K562 (cell line): ENCODE measurements at places on chromosomes 12 and 14. TPM values are rescaled to one million over a fixed set of nuclear protein-coding genes. Genes with fewer than 3 reads are reported as not detected.

- DNase-seq, result no peak
Observed at GRCh38 chr14:100711493-100711892, 15.2 kb upstream of the DLK1 start.

- no peak for DNase-seq
Observed at GRCh38 chr12:57133916-57134315, 5.6 kb downstream of the LRP1 start.

- no peak for DNase-seq
Observed at GRCh38 chr14:64684091-64684490, 20.1 kb upstream of the PLEKHG3 start.

DNA sequence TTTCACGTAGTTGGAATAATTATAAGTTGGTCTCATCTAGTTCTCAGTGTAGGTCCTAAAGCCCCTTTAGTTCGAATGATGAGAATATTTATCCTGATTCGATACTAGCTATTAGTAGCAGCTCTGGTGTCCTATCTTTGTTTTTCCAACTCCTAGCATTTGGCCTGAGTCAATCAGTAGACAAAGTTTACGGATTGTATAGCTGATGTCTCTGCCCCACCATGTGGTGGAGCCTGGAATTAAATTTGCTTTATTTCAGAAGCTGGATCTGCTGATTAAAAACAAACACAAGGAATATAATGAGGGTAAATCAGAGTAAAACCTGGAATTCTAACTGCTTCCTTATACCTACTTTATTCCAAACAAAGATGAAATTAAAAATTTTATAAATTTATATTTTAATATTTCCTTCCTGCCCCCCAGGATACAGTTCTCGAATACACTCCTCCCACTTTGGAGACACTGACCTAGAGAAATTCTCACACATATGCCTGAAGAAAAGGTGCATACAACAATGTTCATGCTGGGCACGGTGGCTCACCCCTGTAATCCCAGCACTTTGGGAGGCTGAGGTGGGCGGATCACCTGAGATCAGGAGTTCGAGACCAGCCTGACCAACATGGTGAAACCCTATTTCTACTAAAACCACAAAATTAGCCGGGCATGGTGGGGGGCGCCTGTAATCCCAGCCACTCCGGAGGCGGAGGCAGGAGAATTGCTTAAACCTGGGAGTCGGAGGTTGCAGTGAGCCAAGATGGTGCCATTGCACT is 7.6 kb upstream of the BRMS1L start:
- DNase-seq, result peak; percentile 9

DNA sequence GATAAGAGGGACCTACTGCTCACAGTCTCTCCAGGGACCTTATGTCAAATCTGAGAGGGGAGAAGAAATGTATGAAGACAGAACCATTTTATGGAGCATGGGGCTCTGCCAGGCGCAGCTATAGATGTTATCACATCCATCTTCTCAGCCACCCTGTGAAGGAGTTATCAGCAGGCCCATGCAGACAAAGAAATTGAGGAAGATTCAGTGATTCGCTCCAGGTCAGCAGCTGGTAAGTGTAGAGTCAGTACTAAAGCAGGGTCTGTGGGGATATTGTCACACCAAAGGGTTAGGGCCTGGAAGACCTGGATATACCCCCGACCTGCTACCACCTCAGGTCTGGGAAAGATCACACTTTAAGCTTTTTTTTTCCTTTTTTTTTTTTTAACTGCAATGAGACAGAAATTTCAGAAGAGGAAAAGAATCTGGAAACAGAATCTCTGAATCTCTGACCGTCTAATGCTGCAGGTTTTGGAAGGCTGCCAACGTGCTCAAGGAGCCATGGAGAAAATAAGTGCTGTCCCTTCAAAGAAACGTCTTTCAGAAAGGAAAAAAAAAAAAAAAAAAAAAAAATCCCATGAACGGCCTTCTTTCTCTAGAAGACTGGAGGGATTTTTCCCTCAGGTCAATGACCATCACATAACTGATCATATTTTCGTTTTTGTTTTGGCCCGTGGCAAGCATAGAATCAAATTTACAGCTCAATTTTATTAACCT is 73.3 kb upstream of the PLEKHG7 start:
- DNase-seq, result no peak

DNA sequence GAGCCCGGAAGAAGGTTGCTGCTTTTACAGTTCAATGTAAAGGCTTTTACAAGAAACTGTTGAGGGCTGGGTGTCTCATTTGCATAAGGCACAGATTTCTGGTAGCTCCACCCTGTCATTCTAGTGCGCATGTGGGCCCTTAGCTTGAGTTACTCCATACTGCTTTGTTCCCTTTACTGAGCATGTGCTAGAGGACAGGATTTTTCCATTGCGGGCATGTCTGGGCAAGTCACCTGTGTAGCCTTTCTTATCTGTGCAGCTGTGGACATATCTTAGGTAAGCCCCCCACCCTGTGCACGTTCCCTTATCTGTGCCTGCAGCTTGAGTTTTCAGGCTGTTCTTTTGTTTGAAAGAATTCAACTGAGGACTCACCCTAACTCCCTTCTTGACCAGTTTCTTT is 56.2 kb upstream of the ARHGAP5 start:
- peak; percentile 28 for DNase-seq

DNA sequence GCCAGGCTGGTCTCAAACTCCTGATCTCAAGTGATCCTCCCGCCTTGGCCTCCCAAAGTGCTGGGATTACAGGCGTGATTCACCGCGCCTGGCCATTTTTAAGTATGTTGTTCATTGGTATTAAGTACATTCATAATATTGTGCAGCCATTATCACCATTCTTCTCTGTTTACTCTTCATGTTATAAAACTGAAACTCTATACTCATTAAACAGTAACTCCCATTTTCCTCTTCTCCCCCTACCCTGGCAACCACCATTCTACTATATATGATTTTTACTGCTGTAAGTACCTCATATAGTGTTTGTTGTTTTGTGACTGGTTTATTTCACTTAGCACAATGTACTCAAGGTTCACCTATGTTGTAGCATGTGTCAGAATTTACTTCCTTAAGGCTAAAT is 23.1 kb downstream of the METAP2 start:
- no peak for DNase-seq

GRCh38 chr12:39993268-39993667 is 112.6 kb downstream of the SLC2A13 start:
- no peak for DNase-seq

GRCh38 chr14:67319142-67319541 is 40.5 kb downstream of the ATP6V1D start:
- DNase-seq, result no peak

- DNase-seq, result no peak
Observed at GRCh38 chr12:97645726-97646125, 183.1 kb downstream of the RMST start.

DNA sequence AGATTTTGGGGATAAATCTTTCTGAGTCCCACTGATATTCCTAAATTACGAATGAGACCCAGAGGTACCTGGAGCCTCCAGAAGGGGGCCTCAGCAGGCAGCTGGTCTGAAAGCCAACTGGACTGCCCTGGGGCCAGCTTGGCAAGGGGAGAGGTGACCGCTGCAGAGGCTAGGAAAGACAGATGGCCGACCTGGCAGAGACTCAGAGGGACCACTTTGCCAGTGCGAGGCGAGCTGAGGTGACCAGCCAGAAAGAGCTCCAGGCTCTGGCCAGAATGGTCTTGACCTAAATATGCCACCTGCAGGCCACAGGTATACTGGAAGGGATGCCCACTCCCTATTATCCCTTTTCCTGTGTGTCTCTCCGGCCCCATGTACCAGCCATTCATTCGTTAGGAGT is 256.8 kb upstream of the GARIN6 start:
- no peak for DNase-seq

- no peak for DNase-seq
Observed at GRCh38 chr12:25308756-25309155, 58.0 kb upstream of the KRAS start.

DNA sequence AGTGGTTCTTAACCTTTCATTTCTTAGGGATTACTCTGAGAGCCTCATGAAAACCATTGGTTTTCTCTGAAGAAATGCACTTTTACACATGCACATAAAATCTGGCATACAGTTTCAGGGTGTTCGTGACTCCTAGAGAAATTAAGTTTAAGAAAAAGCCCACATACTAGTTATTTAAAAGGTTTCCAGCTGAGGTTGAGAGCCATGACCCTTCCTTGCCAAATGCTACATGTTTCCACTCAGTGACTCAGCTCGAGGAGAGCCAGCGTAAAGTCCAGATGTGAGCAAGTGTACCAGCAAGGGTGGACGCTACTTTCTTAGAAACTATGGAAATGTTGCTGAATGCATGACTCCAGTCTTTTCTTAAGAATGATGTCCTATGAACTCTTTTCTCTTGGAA is 42.7 kb upstream of the FLRT2 start:
- no peak for DNase-seq

DNA sequence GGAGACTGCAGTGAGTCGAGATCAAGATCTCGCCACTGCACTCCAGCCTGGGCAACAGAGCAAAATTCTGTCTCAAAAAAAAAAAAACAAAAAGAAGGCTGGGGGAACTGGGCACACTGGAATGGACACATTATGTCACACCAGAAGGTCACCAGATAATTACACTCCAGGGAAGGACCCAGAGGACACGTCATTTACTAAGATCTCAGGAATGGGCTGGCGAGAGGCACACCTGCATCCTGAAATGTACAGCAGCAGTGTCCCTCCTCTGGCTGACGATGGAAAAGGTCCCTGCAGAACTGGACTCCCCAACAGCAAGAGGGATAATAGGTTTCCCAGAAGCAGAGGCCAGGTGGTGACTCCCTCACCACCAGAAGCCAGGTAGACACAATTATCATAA is 243.5 kb downstream of the BCL11B start:
- DNase-seq, result no peak

DNA sequence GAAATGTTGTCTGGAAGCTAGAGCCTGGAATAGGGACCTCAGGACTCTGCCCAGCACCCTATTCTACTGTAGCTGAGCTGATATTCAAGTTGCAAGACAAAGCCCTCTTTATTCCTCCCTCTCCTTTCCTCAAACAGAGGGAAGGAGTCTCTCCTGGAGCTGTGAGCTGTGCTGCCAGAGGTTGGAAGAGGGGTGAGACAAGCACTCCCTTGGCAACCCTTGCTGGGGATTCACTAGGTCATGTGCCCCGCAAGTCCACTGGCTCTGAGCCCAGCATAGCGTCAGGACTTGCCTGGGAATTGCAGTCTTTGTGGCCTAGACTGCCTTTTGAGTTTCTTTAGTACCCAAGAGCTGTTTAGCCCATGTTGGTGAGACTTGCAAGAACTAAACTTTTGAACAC is 11.4 kb upstream of the ASCL1 start:
- no peak for DNase-seq

DNA sequence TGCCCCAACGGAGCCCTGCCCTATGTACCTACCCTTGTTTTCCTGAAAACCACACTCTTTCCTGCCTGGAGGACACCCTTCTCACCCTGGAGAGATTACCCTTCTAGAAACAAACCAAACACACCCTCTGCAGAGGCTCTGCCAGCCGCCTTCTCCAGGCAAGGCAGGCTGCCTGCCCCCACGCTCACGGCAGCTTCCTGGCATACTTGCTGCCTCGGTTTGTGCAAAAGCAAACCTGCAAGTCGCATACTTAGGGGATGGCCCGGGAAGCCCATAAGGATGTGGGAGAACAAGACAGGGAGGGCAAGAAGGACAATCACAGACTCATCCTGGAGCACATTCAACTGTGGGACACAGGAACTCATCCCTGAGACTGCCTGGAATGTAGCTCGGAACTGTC is 154.0 kb upstream of the DIO3 start:
- DNase-seq, result no peak

DNA sequence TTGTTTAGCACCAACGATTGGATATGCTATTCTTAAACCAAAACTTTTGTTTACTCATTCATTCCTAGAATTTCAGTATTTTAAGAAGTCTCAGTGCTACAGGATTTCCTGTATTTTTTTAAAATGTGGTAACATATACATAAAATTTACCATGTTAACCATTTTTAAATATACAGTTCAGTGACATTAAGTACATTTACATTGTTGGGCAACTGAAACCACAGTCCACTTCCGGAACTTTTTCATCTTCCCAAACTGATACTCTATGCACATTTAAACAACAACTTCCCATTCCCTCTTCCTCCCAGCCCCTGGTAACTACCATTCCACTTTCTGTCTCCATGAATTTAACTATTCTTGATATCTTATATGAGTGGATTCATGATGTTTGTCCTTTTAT is 30.3 kb downstream of the PDE3A start:
- no peak for DNase-seq

DNA sequence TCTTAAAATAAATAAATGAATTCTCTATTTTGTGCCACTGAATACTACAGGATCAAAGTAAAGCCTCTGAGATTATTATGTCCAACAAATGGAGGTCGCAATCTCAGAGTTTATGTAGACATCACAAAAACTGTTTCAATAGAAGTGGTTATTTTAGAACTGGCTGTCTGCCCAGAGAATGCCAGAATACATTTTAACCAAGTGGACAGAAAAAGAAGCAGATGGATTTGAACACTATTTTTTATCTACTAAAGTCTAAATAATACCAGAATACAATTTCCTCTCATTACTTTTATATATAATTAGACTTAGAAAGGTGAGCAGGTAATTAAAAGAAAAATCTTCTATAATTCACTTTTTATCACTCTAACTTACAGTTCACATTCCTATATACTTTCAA is 118.3 kb downstream of the MED13L start:
- no peak for DNase-seq

DNA sequence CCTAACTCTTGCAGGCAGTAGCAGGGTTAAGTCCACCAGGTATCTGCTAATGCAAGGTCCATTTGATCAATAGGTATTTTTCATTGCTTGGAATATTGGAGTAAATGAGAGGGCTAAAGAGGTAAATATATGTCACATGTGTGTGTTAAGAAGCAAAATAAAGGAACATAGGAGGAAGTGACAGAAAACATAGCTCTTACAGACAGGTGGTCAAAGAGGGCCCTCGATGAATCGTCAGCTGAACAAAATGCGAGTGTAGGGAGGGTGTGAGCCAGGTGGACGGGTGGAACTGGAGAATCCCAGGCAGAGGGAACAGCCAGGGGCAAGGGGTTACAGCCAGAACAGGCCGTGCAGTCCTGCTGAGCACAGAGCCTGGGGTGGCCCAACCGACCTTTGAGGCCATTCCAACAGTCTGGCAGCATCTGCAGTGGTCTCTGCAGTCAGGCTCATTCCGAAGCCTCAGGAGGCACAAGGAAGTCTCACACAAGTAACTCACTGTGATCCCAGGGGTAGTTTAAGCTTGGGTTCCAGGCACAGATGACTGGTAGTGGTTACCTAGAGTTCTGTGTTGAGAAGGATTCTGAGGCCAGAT is 43.2 kb downstream of the CCDC88C start:
- no peak for DNase-seq

GRCh38 chr12:105930557-105931503 is 207.9 kb downstream of the NUAK1 start:
- no peak for DNase-seq

OR4K1 gene
- total RNA-seq, result not detected in 2 replicates

NOVA1 gene
- not detected in 2 replicates for total RNA-seq

ACRBP gene
- total RNA-seq, result 16.8 and 18.0 TPM in 2 replicates

LRP1 gene
- total RNA-seq, result 0.64 and 1.1 TPM in 2 replicates

TGM1 gene
- 0.63 and 2.4 TPM in 2 replicates for total RNA-seq

ART4 gene
- not detected in 2 replicates for total RNA-seq

BCL11B gene
- 0.09 and 0.18 TPM in 2 replicates for total RNA-seq

ARMH4 gene
- total RNA-seq, result 0.07 and 0.27 TPM in 2 replicates

SELPLG gene
- total RNA-seq, result 2.2 and 2.5 TPM in 2 replicates

RNF212B gene
- total RNA-seq, result 0.27 TPM in 1 of 2 replicates, not detected in the other

OR6C2 gene
- total RNA-seq, result not detected in 2 replicates

BDKRB2 gene
- 0.02 TPM in 1 of 2 replicates, not detected in the other for total RNA-seq
